ENCODE measurements at places on chromosomes 2 and 18. TPM values are rescaled to one million over a fixed set of nuclear protein-coding genes. Genes with fewer than 3 reads are reported as not detected.

The GNLY gene
- 22.0 TPM for total RNA-seq

The SLC4A3 gene
- not detected for total RNA-seq

The TOGARAM2 gene
- 5.2 TPM for total RNA-seq

The WNT10A gene
- total RNA-seq, result 2.5 TPM

The APLF gene
- total RNA-seq, result 4.6 TPM

The STPG4 gene
- 0.74 TPM for total RNA-seq

The CRIM1 gene
- total RNA-seq, result 3.2 TPM

The KCNE4 gene
- not detected for total RNA-seq

The GRB14 gene
- total RNA-seq, result not detected

The EHBP1 gene
- 25.2 TPM for total RNA-seq

The PROKR1 gene
- not detected for total RNA-seq

The LYG2 gene
- not detected for total RNA-seq

The CHRNG gene
- total RNA-seq, result not detected

The TLX2 gene
- total RNA-seq, result 0.69 TPM

The LRP1B gene
- not detected for total RNA-seq

The MYCN gene
- not detected for total RNA-seq

The EMX1 gene
- not detected for total RNA-seq

Measured in activated naive CD8-positive, alpha-beta T cell treated with anti-CD3 and anti-CD28 coated beads, Interleukin-2, amount 10 ng/mL, durations not matched to agents 7 days and 5 days (primary cell).